Upper lobe of right lung (tissue), 1 donor: ENCODE measurements at places on chromosomes 5 and 9. TPM values are rescaled to one million over a fixed set of nuclear protein-coding genes. Genes with fewer than 3 reads are reported as not detected.

DNA sequence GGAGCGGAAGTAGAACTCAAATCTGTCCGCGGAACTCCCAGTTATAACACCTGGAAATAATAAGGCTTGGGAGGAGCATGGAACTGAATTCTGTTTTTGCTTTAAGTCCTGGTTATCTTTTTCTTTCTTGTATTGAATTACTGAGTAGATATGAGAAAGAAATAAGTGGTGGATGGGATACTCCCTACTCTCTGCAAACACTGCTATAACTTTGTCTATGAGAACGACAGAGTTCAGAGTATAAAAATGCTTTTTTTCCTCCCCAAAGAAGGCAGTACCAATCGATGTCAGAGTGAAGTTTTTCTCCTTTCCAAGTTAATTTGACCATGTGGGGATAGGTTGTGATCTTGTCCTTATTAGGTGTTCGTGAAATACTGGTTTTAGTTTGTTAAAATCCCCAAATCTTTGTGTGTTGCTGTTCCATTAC lies 1.2 kb downstream of the RIC1 start:
- peak overlapping the region; percentile 87 for H3K4me3 ChIP-seq
- no peaks in the 10 kb centered on the region for H3K36me3 ChIP-seq
- peak overlapping the region; percentile 96 for H3K27ac ChIP-seq
- peaks cover 39% of the 10 kb centered on the region for H3K4me1 ChIP-seq
- DNase-seq, result no peak
- H3K27me3 ChIP-seq, result no peaks in the 10 kb centered on the region

DNA sequence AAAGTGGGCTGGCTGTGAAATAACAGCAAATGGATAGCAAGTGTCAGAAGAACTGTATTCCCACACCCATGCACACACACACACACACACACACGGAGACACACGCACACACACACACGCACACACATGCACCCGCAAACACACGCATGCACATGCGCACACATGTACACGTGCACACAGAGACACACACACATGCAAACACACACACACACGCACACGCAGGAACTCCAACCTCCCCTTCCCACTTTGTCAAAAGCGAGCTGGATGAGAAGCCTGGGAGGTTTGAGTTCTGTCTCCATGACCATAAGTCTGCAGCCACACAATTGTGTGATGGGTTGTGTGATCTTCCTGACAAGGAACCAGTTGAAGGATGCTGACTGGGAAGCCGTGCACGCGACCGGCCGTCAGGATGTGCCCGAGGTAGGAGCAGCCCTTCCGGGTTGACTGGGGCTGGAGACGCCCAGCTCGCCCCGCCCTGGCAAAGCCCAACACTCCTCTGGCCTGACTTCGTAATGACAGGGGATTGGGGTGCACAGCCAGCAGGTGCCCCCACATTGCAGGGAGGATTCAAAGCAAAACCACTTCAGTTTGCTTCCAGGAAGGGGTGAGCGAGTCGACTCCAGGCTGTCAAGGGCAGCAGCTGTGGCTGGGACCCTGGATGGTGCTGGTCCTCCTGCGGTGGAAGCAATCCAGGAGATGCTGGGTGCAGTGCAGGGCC lies 29.3 kb upstream of the NKD2 start:
- no peaks in the 10 kb centered on the region for H3K36me3 ChIP-seq
- H3K27ac ChIP-seq, result no peak overlapping the region
- H3K27me3 ChIP-seq, result no peaks in the 10 kb centered on the region
- H3K4me1 ChIP-seq, result peaks cover 3% of the 10 kb centered on the region

DNA sequence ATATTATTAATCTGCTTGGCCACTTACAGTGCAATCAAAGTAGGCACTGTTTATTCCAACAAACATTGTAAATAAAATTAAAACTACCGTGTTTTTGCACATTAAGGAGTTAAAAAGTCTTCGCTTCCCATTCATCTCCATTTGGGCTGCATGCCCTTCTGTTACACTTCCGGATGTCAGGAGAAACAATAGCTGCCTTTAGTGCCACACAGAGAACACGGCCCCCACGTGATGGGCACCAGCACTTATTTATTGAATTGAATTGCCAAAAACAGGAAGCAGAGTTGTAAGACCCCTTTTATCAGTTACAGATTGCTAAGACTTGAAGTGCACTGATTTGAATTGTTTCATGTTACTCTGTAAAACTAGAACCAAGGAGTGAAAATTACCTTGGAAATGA lies 80.4 kb downstream of the LHFPL2 start:
- no peak overlapping the region for H3K4me3 ChIP-seq
- no peaks in the 10 kb centered on the region for H3K36me3 ChIP-seq
- no peak for DNase-seq
- no peak overlapping the region for H3K27ac ChIP-seq
- H3K27me3 ChIP-seq, result no peaks in the 10 kb centered on the region

- peaks cover 98% of the 10 kb centered on the region for H3K27me3 ChIP-seq
- H3K4me1 ChIP-seq, result peaks cover 9% of the 10 kb centered on the region
Observed at GRCh38 chr9:21974722-21975409, 19.3 kb downstream of the CDKN2A start.

- no peaks in the 10 kb centered on the region for H3K27me3 ChIP-seq
- DNase-seq, result no peak
- H3K36me3 ChIP-seq, result no peaks in the 10 kb centered on the region
Observed at GRCh38 chr5:133843911-133844310, 124.5 kb downstream of the C5orf15 start.

DNA sequence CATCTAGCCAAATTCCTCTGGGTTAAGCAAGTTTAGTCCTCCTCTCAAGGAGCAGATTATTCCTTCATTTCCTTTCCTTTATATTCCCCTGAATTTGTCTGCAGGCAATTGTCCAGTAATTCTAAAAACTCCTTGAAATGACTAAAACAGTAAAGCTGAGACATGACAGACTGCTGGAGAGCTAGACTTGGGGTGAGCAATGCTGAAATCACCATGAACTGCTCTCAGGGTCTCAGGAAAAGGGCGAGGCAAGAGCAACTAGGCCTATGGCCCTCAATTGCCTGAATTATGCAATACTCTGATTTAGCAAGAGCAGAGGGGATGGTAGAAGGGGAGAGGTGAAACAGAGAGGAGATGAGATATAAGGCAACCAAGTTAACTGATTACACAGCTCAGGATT lies 172.9 kb upstream of the NREP start:
- H3K4me1 ChIP-seq, result peaks cover 13% of the 10 kb centered on the region
- H3K4me3 ChIP-seq, result no peak overlapping the region
- no peaks in the 10 kb centered on the region for H3K27me3 ChIP-seq
- H3K36me3 ChIP-seq, result no peaks in the 10 kb centered on the region

Gene EDIL3
- 42.4 TPM for total RNA-seq

Gene GMCL2
- not detected for total RNA-seq

DNA sequence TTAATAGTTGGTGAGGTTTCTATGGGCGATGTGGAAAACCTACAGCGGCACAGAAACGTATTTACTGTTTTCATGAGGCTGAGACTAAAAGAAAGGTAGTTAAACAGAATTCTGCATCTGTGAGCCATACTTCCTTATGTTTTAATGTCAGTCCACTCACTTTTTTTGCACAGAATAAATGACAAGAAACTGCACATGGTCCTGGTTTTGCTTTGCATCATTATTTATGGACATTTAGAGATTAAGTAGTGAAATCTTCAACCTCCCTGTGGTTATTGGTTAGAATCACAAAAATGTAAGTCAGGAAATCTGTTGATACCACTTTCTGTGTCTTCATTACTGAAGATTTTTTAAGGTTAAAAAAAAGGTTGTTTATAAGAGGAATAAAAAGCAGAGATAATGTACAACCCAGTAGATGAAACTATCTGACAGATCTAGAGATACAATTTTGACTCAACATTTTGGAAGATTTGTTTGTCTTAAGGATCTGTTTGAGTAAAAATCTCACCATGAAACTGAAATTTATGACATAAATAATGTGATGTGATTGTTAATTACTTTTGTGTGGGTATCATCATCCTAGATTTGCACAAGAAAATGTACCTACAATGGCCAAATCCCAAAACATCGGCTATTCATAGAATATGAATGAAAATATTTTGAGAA lies 2.4 kb downstream of the PRR16 start:
- peak overlapping the region; percentile 59 for H3K4me3 ChIP-seq
- DNase-seq, result no peak
- no peak overlapping the region for H3K27ac ChIP-seq
- H3K27me3 ChIP-seq, result peaks cover 28% of the 10 kb centered on the region
- no peaks in the 10 kb centered on the region for H3K36me3 ChIP-seq
- H3K4me1 ChIP-seq, result no peaks in the 10 kb centered on the region

Gene SLIT3
- total RNA-seq, result 70.0 TPM

Gene ZNF618
- total RNA-seq, result 9.8 TPM

- DNase-seq, result no peak
- H3K4me1 ChIP-seq, result no peaks in the 10 kb centered on the region
Observed at GRCh38 chr5:167903659-167904058, 387.8 kb upstream of the WWC1 start.
